ENCODE measurements at places on chromosomes 2 and 18. TPM values are rescaled to one million over a fixed set of nuclear protein-coding genes. Genes with fewer than 3 reads are reported as not detected.

GRCh38 chr2:171166328-171166983 lies 5.8 kb upstream of the TLK1 start:
- no peak overlapping the region for H3K4me3 ChIP-seq
- H3K27me3 ChIP-seq = no peaks in the 10 kb centered on the region
- DNase-seq = no peak
- H3K27ac ChIP-seq = no peak overlapping the region

PDE11A gene
- total RNA-seq = 0.61 TPM

REG3A gene
- not detected for total RNA-seq

ASB18 gene
- total RNA-seq = not detected

Data from HCT116 (cell line).